ENCODE measurements at places on chromosomes 16 and 17.

DNA sequence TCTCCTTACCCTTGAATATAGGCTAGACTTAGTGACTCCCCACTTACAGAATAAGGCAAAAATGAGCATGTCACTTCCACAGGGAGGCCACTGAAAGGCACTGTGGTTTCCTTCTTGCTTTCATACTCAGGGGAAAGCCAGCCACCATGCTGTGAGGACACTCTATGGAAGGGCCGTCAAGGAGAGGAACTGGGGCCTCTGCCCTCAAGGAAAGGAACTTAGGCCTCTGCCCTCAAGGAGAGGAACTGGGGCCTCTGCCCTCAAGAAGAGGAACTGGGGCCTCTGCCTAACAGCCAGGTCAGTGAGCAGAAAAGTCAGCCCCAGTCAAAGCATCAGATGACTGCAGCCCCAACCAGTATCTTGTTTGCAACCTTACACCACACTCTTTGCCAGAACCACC is 30.1 kb downstream of the VPS35 start:
- DNase-seq: no peak

DNA sequence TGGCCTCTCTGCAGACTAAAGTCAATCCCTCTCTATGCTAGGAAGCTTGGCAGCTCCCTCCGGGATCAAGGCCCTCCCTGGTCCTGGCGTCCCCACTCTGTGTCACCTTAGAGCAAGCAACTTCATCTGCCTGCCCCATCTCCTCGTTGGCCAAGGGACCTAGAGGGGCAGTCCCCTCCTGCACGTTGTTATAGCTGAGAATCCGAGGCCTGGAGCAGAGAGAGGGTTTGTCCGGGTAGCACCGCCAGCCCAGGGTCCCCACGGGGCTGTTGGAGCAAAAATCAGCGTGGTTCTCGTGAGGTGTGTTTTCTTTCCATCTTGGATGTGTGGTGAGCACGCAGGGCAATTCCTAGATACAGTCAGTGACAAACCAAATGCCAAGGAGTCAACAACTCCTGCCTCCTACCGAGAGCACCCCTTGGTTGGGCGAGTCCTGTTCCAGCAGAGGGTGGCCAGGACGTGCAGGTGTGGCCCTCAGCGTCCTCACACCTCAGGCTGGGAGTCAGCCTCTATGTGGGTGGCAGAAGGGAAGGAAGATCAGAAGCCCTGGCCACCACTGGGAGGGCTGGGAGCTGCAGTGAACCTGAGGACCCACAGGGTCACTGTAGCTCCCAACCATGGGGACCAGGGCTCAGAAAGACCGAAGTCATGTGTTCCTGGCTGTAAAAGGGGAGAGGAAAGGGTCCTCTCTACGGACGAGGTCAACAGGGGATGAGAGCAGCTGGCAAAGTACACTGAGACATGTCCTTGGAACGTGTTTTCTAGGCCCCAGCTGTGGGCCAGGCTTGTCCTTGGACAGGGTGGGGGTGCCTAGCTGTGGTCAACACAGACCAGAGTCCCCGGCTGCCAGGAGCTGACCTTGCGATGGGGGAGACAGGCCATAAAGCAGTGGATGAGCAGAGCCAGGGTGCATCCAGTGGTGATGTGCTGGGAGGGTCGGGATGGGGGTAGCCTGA is 85.6 kb upstream of the CIBAR2 start:
- no peak for DNase-seq

GRCh38 chr17:3575511-3575910 is 17.9 kb upstream of the TRPV3 start:
- DNase-seq: no peak

DNA sequence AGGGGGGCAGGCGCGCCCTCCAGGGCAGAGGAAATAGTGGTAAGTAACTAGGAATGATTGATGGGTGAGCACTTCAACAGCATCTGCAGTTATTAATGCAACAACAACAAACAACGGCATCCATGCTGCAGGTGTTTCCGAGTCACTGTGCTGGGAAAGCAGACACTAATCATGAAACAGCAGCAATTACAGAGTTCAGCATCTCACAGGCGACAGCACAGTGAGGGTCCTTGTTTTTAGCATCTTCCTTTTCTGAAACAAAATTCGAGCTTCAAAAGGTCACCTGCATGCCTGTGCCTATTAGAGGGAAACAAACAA is 191.9 kb downstream of the SLC39A11 start:
- DNase-seq: no peak

DNA sequence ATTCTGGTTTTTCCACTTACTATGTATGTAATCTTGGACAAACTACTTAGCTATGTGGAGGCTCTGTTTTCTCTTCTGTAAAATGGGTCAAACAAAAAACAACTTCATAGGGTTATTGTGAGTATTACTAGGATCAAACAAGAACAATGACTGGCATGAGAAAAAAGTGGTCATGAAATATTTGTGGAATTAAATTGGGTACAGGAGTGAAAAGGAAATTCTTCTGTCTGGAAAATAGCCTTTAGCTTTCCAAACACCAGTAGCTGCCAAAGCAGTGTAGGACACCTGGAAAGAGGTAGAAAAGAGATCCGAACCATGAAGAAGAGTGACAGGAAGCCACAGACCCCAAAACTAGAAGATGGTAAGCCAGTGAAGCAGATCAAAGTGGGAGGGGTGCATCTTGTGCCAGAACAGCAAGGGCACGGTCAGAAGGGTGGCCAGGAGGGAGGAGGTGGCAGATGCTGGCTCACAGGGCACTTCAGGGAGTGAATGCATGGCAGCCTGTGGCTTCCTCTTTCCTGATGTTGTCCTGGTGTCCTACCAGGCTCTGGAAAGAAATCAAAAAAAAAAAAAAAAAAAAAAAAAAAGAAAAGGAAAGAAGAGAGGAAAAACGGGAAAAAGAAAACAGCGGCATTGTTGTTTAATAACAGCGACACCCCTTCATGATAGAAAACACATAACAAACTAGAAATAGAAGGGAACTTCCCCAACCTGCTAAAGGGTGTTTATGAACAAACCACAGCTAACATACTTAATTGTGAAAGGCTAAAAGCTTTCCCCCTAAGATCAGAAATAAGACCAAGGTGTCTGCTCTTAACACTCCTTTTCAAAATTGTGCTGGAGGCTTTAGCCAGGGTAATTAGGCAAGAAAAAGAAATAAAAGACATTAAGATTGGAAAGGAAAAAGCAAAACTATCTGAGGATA is 67.9 kb downstream of the PCTP start:
- no peak for DNase-seq

DNA sequence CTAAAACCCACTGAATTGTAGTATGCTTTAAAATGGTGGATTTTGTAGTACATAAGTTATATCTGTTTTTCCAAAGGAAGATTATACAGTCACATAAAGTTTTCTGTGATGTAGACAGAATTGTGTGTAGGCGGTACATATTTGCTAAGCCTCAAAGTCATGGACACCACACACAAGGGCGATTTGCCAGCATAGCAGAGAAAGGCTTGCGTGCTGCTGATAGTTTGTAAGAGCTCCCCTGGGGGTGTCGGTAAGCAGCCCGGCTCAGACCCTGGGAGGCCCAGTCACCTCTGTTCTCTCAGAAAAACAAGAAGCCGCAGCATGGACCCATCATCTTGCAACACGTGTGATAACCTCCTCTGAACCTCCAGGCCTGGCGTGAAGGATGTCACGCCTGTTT is 38.3 kb upstream of the AKTIP start:
- DNase-seq: no peak

DNA sequence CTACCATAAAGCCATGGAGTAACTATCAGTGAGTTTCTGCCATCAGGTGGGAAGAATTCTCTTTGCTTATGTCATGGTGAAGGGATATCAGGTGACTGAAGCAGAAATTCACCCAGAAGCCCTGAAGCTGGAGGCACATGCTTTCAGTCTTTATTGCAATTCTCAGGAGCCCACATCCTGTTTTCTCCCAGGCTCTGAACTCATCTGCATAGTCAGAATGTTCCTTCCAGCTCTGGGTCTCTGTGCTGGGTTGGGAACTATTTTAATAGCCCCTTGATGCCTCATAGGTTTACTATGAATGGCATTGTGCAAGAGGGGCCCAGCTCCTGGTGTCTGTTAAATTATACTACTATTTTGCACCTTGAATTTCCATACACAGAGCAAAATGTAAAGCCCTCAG is 198.4 kb upstream of the SOX9 start:
- DNase-seq: no peak

All from SK-N-DZ (cell line).